Fibroblast of pulmonary artery (primary cell): ENCODE measurements at places on chromosomes 1 and 21.

GRCh38 chr1:19468397-19468956 is 16.9 kb downstream of the CAPZB start:
- DNase-seq: no peak

DNA sequence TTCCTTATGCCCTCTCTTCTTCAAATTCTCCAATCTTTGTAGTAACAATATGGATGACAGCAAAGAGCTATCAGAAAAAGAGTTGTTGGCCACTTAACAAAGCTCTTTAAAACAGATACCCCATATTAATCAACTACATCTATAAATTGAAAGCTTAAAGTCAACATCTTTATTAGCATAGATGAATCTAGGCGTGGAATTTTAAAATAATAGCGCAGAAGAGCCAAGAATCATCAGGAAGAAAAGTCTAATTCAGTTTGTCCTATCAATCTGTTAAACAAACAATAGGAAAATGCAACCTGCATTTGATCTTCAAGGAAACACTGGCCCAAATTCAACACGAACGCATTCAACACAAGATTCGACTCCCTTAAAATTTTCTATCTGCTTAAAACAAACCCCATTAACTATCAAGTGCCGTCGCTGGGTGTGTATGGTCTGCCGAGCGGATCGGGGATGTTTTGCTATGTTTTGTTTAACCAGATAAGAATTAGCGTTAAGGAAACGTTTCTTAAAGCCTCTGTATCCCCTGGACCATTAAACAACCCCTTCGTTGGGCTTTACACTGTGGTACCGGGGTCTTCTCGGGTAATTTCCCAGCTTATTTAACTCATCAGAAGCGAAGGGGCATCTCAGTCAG is 1.0 kb downstream of the LYST start:
- no peak for DNase-seq

DNA sequence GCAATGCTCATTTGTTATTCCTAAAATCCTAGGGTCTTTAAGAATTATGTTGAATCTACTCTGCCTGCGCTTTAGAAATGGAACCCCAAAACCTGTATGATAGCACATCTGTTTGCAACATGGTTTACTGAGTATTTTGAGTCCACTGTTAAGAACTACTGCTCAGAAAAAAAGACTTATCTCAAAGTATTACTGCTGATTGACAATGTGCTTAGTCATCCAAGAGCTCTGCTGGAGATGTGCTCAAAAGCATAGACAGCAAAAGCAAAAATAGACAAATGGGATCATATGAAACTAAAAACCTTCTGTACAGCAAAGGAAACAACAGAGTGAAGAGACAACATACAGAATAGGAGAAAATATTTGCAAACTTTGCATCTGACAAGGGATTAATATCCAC is 107.0 kb downstream of the CTH start:
- DNase-seq: no peak

- no peak for DNase-seq
These were observed 77.1 kb downstream of the PAX7 start for GRCh38 chr1:18707696-18708257.

DNA sequence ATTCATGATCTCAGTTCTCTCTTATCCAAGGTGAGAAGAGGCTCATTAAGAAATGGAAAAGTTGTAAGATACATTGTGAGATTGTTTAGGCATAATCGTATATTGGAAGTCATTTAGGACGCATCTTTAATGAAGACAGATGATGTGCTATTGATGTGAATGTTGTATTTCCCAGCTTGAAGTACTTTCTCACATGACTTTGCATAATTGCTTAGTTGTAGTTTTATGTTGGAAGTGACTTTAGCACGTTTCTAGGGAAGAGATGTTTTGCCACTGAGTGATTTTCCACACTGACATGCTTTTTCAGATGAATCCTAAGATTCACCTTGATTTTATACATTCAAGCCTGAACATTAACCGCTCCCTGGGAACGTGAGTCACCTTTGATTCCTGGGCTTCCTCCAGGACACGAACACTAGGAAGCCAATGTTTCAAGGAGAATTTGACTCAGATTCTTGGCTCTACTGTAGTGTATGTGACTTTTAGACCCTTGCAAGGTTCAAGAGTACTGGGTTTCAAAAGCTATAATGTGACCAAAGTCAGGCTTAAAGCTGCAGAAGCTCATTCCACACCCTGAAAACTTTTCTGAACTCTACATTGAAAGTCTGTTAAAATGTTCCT is 27.9 kb downstream of the ANGEL2 start:
- peak; percentile 33 for DNase-seq

DNA sequence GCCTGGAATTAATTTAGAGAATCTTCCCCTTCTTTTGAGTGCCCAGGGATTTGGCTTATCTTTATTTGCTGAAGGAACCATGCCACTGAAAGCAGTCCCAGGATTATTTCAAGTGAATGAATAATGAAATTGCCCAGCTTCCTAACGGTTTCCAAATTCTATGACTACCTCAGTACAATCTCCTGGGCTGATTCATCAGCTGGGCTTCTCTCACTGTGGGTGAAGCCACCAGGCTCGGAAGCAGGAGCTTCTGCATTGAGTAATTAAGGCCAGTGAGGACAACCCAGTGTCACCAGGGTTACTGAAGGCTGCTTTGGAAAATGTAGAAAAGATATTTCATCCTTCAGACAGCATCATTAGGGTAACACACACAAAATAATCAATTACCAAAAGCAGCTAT is 169.8 kb downstream of the DAB1 start:
- DNase-seq: no peak

DNA sequence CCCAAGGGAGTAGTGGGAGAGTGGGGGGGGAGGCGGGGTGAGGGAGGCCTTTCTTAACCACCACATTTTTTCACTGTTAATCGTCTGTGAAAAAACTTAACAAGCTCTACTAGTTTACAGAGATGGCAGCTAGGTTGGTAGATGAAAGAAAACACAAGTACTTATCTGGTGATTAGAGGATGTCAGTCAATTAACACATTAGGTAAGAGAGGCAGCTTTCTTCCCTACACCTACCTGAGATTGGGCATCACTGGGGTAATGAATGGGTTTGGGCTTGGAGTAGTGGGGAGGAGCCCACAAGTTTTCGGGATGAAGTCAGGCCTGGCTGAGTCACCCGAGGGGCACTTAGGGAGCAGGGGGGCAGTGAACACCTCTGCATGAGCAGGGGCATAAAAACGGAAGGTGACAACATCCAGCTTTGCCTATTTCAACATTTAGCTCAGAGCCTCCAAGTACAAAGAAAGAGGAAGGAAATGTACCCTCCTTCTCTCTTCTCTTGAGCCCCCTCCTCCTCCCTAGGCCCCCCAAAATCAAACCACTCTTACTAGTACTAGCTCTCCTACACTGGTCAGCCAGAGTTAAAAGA is 2.5 kb downstream of the LBR start:
- DNase-seq: peak; percentile 33

GRCh38 chr1:21318714-21319159 is 28.5 kb upstream of the ECE1 start:
- peak; percentile 98 for DNase-seq

DNA sequence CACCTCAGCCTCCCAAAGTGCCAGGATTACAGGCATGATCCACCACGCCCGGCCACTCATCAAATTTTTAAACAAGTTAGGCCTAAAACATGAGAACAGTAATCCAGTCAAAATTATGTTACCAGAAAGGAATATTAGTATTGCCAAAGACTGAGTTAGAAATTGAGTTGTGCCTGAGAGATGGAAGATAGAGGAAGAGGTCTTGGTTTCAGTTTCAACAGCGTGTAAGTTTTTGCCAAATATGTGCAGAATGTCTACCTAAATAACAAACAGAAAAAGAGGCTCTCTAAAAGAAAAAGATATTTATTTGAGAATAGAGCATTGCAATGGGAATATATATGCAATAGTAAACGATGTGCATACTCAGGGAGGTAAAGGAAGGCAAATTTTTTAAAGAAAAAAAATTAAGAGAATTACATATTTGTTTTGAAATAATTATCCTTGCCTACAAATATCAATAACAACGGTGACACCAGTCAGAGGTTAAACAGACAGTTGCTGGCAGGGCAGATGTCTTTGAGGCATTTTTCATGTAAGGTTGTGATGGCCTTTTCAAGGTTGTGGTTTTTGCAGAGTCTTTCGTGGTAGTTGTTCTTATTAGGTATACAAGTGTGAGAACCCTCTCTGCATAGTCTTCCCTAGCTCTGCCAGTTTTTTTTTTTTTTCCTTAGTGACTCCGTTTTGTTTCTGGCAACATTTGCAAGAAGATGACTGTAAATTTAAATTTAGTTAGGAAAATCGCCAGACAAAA is 2.2 kb upstream of the CD1B start:
- no peak for DNase-seq

DNA sequence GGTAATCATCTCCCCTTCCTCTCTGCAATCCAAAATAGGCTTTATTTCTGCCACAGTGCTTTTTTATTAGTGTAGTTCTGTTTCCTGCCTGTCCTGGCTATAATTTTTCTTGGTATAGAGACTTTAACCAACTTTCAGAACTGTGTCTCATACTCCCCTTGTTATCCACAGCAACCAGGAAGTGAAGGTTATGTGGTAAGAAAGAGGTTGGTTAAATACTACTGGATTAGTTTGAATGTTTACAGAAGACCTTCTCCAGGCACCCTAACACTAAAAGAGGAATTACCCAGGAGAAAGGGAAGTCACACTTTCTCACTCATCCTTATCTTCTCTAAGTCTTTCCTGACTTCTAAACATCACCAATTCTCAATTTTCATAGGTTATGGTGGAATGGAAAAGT is 17.8 kb upstream of the TNFSF4 start:
- DNase-seq: no peak
